ENCODE measurements at places on chromosomes 1 and 21. TPM values are rescaled to one million over a fixed set of nuclear protein-coding genes. Genes with fewer than 3 reads are reported as not detected.

DNA sequence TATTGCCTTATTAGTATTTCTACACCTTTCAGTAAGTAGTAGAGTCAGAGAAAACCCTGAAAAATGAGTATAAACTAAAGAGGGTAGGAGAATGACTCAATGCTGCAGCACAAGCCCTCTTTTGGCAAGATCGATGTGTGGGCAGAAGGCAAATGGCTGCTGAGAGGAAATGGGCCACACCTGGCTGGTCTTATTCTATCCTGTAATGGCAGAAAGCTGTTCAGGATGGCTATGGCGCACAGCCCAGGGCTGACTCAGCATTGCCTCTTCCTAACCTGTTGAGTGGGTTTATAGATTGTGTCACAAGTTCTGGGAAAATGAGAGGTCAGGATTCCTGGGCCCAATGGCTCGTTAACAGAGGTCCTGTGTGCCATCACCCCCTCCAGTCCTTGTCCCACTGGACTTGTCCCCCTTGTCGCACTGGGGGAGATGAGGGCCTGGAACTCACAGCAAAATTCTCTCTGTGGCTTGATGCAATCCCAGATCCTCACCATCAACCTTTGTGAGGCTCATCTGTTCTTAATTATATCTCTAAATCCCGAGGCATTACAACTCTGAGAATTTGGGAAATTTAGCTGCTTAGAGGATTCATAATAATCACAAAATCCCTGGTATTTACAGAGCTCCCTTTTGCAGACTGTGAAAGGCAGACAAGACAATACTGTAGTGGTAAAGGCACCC is 13.2 kb downstream of the HMGB4 start:
- no peak for DNase-seq

DNA sequence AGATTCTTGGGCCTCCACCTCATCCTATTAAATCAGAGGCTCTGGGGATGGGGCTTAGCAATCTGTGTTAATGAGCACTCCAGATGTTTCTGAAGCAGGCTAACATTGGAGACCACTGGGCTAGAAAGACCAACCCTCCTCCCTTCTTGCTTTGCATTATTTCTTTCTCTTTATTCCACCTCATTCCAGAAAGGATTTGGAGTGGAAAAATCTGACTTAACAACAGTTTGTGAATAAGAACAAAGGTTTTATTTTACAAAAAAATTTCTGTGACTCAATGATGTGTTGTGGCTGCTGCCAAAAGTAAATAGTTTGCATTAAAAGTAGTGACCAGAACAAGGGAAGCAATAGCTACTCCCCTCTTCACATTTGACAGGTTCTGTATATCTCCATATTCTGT is 79.4 kb downstream of the TGFB2 start:
- no peak for DNase-seq

DNA sequence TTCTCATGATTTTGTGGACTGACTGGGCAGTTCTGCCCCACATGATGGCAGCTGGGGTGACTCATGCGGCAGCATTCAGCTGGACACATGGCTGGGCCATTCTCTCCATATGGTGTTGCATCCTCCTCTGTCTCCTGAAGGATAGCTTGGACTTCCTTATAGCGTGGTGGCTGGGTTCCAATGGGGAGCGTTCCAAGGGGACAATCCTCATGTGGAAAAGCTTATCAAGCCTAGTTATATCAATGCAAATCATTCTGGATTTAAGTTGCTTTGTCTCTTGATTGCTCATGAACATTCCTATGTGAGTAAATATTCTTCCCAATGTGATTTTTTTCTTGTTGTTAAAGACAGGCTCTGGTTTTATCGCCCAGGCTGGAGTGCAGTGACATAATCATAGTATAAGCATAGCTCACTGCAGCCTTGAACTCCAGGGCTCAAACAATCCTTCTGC is 13.2 kb upstream of the SLC2A1 start:
- DNase-seq, result no peak

DNA sequence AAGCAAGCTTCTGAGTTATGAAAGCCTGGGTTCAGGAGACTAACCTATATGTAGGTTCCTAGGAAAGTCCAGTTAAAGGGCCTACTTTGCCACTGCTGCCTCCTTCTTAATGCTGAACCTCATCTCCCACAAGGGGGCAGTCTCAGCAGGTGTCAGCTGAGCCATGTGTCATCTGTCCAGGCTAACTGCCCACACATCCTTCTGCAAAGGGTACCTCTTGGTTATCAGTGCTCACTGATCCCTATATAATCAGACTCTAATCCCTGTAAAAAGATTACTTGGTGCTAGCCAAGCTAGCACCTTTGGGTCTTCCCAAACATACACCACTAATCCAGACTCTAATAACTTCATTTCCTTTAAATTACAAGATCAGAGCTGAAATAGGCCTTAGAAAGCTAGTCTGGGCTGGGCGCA is 9.0 kb downstream of the PRDX1 start:
- DNase-seq, result peak; percentile 45

GRCh38 chr1:94621802-94622201 is 80.2 kb upstream of the F3 start:
- no peak for DNase-seq

- DNase-seq, result no peak
These were observed 251.2 kb upstream of the USP24 start for GRCh38 chr1:55466373-55466772.

- DNase-seq, result no peak
These were observed 50.4 kb upstream of the STUM start for GRCh38 chr1:226497991-226498639.

- DNase-seq, result no peak
These were observed 20.2 kb downstream of the C1orf167 start for GRCh38 chr1:11782127-11782708.

- no peak for DNase-seq
These were observed 2.0 kb upstream of the KRTAP19-7 start for GRCh38 chr21:30563072-30563471.

DNA sequence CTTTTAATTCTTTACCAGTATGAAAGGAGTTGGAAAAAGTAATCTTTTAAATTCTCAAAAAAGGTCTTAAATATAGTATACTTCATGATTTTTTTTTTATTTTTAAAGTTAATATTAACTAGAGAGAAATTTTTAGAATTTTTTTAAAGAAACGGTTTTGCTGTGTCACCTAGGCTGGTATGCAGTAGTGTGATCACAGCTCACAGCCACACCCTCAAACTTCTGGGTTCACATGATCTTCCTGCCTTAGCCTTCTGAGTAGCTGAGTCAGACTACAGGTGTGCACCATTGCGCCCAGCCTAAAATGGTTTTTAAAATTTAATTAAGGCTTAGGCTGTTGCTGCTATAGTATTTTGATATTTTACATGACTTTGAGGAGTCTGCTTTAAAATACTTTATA is 52.4 kb downstream of the TLCD4 start:
- DNase-seq, result no peak

- no peak for DNase-seq
These were observed 816 bp downstream of the E2F2 start for GRCh38 chr1:23530087-23530746.

DNA sequence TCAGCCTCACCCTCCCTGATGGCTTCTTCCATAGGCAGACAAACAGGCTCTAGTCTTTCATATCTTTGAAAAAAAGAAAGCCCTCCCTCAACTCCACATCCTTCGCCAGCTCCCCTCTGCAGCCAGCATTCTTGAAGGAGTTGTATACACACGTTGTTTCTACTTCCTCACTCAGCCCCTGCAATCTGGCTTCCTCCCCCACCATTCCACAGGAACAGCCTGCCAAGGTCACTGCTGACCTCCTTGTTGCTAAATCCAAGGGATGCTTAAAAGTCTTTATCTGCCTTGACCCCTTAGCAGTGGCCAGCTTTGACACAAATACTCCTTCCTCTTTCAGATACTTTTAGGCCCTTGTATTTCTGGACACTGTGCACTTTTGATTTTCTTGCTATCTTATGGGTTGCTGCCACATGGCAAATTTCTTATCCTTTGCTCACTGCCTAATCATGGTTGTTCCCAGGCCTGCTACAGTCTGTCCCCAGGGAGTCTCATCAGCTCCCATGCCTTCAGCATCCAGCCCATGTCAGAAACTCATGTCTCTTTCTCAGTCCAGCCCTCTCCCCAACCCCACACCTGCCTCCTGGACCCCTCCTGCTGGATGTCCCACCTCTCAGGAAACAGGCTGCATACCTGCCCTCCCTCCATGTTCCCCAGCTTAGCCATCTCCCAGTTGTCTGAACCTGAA is 8.3 kb downstream of the FAM229A start:
- DNase-seq, result no peak

DNA sequence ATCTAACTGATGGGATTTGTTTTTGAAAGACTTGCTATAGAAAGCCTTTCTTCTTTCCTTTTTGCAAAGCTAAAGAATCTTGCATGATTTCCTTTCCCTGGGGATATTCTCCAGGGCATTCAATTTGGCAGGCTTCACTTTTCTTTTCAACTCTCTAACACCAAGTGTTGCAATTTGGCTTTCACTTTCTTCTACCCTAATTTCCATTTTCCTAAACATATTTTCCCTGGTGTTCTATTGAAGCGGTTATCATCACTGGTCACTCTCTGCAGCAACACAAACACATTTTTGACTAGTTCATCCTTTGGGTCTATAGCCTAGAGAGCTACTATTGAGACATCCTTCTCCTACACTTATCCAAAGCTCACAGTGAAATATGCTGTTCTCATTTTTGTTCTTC is 424.5 kb downstream of the NEGR1 start:
- no peak for DNase-seq

DNA sequence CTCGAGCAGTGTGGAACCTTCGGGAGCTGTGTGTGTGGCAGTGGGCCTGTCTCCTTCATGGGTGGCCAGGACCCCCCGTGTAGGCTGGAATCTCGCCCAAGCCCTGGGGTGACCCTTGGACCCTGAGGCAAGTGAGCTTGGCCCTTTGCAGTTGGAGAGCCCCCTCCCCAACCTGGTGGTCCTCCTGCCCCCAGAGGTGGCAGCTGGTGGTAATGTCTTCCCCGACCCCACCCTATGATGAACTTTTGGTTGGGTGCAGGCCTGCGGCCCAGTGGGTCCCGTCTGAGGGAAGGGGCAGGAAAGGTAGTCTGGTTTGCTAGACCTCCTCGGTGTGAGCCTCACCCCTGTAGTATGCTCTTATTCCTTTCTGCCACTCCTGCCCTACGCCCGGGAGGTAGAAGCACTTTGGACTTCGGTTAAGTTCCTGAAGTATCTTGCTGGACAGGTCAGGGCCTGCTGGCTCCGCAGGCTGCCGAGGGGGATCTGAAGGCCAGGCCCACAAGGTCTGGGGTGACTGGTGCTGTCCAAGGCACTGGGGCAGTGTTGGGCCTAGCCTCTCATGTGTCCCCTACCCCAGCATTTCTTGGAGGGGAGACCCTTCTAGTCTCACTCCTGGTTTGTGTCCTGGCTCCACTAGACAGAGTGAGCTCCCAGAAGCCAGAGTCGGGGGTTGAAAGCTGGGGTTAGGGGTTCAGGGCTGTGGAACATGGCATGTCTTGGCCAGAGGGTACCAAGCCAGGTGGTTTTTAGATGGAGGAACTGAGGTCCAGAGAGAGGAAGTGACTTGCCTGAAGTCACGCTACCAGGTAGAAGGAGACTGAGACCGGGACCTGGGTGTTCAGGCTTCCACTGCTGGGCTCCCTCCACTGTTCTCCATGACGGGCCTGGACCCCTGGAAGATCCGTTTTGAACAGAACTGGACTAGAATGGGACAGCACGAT is 1.8 kb downstream of the ZNF362 start:
- no peak for DNase-seq

DNA sequence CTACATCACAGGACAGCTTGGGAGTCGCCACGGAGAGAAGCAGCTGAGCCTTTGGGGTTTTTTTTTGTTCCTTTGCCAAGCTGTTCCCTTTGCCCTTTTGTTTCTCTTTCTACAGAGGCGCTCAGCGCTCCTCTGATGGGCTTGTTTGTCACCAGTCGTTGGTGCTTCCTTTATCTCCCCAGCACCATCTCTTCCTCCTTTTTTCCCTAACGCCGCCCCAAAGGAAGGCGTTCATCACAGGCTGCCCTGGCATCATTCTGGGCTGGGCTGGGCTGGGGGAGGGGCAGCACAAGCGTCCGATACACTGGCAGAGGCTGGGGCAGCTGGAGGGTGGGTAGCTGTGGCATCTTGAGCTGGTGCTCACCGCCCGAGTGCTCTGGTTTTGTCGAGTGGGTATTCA is 10.5 kb downstream of the IGSF21 start:
- no peak for DNase-seq

GRCh38 chr1:185338719-185339622 is 21.9 kb upstream of the IVNS1ABP start:
- DNase-seq, result no peak

GRCh38 chr1:100719490-100719889 is at the start of gene VCAM1:
Gene VCAM1, plus strand, starts transcription at chr1:100719742. Its CDS starts 119 bp downstream, at chr1:100719861.
- DNase-seq, result no peak

GRCh38 chr1:207883660-207884250 is 27.2 kb downstream of the CD34 start:
- DNase-seq, result no peak

ABCB10 gene
- total RNA-seq, result 18.1 TPM

SPRR3 gene
- not detected for total RNA-seq

LCK gene
- 1.1 TPM for total RNA-seq

AIRE gene
- not detected for total RNA-seq

ADGRL2 gene
- total RNA-seq, result 166 TPM

RXFP4 gene
- total RNA-seq, result not detected

EXO5 gene
- 12.3 TPM for total RNA-seq

REN gene
- 0.29 TPM for total RNA-seq

PDC gene
- not detected for total RNA-seq

OLFML3 gene
- total RNA-seq, result 8.6 TPM
